Nephron progenitor cell (in vitro differentiated cells): ENCODE measurements at places on chromosomes 4 and X.

DNA sequence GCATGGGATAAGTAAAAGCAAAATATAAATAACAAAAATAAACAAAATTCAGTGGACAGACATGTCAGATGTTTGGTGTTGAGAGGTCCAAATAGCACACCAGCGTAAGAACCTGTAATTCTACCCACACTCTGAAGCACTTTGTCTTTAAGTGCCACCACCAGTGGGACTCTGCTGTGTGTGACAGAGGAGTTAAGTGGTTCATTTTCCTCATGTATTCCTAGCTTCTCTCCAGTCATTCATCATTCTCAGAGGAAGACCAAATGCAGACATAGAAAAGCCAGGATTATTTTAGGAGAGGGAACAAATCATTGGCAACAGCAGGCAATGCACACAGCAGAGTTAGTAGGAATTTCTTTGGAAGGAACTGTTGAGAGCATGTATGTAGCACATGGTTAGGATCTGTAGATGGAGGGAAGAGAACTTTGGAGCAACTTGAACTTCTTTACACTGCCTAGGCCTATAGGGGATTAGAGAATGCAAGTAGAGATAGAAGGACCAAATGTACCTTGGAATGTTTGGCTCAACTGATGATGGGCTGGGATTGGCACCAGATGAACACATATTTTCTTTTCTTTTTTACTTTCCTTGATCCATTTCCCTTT, 43.0 kb upstream of the ARHGAP24 start:
- no peak for DNase-seq

- no peak for DNase-seq
These were observed 593.0 kb upstream of the AADAT start for GRCh38 chr4:170682558-170683294.

GRCh38 chrX:55488593-55489313, 895 bp downstream of the USP51 start:
- DNase-seq = peak; percentile 67

GRCh38 chrX:132883358-132883915, 75.0 kb downstream of the HS6ST2 start:
- DNase-seq = no peak

- no peak for DNase-seq
These were observed 29.0 kb upstream of the TMEM154 start for GRCh38 chr4:152708796-152709195.

DNA sequence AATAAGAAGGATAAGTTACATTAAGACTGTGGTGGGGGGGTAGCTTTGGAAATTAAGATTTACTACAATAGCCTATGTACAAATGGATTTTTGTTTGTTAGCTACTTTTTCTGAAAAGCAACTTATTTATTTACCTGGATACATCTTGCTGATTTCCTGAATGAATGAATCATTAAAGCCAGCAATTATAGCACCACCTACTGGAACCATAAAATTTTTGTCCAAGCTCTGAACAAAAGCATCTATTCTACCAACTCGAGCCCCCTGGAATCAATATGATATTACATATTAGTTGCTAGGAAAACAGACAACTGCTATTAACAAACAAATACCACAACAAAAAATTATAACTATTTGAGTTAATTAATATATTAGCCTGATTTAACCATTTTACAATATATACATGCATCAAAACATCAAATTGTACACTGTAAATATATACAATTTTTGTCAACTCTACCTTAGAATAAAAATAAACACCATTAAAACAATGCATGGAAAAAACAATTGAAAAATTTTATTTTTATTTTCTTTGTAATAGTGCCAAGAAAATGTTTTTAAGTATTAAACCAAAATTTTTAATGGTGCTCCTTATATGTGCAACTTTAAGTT, 15.3 kb downstream of the SEPSECS start:
- no peak for DNase-seq

GRCh38 chr4:75371915-75372314, 142.3 kb downstream of the RCHY1 start:
- no peak for DNase-seq

- peak; percentile 100 for DNase-seq
These were observed at the start of gene ASMTL for GRCh38 chrX:1452516-1453394. Gene ASMTL (minus strand): TSS chrX:1452909. CDS start chrX:1452840, 69 bp downstream.

- DNase-seq = no peak
These were observed 418.5 kb upstream of the HS3ST1 start for GRCh38 chr4:11847167-11847566.

DNA sequence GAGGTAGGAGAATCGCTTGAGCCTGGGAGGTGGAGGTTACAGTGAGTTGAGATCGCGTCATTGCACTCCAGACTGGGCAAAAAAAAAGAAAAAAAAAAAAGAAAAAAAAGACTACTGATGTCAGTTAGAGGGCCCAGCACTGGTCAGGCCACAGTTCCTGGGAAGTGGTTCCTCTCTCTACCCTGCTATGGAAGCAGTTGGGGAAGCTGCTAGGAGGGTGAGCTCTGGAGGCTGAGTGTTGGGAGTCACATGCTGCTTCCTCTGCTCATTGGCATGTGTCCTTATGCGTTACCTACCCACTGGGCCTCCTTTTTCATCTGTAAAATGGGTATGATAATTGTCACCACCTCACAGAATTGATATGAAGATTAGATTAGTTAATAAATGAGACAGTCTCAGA, 50.7 kb downstream of the SEPSECS start:
- no peak for DNase-seq

DNA sequence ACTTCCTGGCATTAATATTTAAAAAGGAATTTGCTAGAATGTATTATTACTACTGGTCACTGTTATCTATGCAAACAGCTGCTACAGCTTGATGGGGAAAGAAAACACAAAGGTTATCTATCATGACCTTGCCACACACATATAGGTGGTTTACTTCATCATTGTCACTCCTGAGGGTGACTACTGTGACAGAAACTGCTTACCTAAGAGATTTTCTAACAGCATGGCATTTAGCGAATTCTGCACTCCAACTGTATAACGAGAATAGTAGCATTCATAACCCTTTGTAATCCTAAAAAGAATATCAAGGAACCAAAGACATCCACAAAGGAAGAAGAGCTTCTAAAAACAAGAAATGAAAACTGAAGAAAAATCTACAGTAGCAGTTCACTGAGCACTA, 74.6 kb upstream of the SPOCK3 start:
- DNase-seq = no peak

DNA sequence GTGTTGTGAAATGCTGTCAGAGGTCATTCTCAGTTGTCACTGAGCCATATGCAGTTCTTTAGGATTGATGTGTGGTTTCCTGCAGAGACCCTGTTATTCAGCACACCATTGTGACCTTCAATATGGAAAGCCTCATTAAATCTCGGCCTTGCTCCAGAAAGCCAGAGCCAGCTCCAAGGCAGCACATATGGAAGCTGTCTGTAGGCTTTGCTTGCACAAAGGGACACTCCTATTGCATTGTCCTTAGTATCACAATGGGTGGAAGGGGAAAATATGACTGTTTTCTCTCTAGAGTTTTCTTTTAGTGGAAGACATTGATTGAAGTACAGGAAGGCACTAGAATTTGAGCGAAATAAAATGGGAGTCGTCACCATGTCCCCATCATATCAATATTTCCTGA, 179.0 kb downstream of the CEP135 start:
- DNase-seq = no peak

DNA sequence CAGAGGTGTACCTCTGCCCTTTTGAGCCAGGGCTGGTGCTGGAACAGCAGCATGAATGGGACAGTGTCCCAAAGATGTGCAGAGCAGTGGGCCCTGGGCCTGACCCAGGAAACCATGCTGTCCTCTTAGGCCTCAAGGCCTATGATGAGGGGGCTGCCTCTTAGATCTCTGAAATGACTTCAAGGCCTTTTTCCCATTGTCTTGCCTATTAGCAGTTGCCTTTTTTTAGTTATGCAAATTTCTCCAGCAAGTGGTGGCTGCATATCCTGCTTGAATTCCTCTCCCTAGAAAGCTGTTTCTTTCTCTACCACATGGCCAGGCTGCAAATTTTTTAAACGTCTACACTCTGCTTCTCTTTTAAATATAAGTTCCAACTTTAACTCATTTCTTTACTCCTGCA, 160.3 kb downstream of the CFAP299 start:
- DNase-seq = no peak

DNA sequence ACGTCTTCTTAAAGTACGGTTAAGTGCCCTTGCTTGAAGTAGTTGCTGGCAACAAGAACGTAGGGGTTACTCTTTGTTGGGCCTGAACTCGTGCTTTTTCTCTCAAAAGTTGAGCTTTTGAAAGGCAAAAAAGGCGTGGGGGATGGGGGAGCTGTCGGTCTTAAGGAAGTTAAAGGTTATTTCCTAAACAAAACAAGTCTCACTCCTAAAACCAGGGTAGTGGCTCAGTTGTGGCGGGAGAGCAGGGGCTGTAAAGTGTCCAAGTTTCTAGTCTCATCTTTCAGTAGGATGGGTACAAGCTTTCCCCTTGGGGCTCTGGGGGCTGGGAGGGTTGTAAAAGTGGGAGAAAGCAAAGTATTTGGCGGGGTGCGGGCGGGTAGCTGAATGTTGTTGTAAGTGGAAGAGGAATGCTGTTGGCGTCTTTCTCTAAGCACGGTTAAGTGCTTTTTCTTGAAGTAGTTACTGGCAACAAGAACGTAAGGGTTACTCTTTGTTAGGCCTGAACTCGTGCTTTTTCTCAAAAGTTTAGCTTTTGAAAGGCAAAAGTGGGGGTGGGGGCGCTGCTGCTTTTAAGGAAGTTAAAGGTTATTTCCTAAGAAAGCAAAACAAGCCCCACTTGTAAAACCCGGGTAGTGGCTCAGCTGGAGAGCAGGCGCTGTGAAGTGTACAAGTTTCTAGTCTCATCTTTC, 904 bp upstream of the WDR1 start:
- DNase-seq = no peak

DNA sequence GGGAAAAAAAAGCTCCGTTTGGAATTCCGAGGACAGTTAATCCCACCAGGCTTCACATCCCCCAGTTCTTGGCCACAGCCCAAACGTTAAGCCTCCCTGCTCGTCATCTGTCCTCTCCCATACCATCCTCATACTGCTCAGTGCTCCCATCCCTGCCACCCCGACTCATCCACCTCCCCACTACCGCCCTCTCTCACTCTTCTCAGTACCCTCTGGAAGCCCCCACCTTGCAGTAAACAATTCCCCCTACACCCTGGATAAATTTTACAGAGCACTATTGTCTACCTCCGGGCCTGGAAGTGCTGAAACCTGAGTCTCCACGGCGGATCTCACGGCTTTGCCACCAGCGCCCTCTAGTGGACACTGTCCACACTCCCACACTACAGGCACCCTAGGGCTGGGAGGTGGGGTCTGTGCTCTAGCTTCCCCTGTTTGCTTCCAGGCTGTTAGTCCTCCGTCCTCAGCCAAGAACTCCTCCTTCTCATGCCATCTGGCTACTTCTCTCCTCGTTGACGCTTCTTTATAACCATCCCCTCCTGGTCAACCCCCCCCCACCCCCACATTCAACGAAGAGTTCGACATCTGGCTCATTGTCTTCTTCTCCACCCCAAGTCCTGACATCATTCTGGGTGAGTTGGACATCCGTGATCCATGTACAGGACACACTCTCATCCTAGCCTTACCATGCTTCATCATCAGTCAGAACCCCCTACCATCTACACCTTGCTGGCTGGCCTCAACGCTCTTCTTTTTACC, 54.5 kb downstream of the RTL9 start:
- peak; percentile 89 for DNase-seq

GRCh38 chrX:130529531-130529930, 127.7 kb downstream of the RBMX2 start:
- DNase-seq = no peak
